IPS-NIHi11 (cell line): ENCODE measurements at places on chromosomes 3 and 15.
A peak's percentile ranks its signal among the peaks of the same experiment; 100 is the strongest.

DNA sequence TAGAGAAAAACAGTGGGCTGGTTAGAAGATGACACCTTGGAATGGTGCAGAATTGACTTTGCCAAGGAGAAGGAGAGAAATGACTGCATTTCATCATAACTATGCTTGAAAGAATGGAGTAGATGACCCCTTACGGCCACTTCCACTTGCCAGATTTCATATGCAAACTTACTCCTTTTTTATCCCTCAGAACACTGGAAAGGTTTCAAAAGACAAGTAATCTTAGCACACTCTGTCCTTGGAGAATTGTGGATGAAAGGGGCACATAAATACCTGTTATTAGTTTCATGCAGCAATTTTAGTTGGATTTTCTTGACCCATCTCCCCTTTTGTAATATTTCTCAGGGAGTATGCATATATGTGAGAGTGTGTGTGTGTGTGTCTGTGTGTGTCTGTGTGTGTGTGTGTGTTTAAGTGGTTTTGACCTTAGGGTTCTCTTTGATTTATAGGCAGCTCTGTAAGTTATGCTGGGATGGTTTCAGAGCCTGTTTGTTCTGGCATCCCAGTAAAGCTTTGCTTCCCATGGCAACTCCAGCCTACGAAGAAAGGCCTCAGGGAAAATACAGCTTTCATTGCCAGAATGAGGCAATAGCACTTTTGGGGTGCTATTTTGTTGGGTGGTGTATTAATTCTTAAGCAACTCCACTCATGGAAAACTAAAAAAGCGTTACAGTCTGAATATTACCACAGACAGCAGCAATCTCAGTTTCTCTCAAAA is 122.2 kb upstream of the TP63 start:
- no peak for DNase-seq

- no peak for DNase-seq
Measured at GRCh38 chr3:120838441-120839091, 69.4 kb upstream of the STXBP5L start.

- no peak for DNase-seq
Measured at GRCh38 chr15:58486564-58486963, 54.8 kb downstream of the LIPC start.

GRCh38 chr15:56454836-56455235 is 10.1 kb downstream of the MNS1 start:
- no peak for DNase-seq

- no peak for DNase-seq
Measured at GRCh38 chr3:70984776-70985482, 598.6 kb downstream of the FOXP1 start.

GRCh38 chr15:49024840-49025239 is 21.4 kb downstream of the SECISBP2L start:
- no peak for DNase-seq

DNA sequence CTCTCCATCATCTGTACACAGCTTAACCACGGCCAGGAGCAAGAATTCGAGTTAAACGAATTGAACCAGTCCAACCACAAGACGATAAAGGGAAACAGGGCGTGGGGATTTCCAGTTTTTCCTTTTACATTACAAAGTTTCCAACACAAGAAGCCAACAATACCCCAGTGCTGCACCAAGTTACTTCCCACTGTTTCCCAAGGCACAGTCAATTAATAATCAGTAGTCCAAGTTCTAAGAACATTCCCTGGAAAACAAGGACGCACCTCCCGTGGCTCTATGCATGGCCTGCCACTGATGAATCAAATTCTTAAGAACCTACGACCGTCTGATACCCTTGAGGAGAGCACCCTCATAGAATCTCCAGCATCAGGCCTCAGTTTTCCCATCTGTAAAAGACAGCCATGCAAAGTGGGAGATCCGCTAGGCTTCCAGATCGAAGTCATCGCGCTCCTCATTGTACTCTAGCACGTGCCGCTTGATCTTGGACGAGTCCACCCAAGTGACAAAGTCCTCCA is 774 bp downstream of the IMP3 start:
- DNase-seq = no peak

DNA sequence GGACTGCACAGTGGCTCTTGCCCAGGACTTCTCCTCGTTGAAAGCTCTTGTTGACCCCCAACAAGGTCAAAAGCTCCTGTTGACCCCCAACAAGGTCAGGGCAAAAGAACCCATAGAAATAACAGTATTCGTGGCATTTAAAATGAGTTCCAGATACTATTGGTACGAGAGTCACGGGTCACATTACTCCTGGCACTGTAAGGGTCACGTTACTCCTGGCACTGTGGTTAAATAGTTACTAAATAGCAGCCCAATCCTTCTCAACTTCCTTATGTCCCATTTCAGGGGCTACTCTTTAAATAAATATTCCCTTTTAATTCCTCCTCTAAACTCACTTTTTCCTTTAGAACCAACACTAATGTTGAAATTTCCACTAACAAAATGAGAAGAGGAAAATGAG is 18.2 kb upstream of the ADCY5 start:
- no peak for DNase-seq

GRCh38 chr3:115082260-115082659 is 64.8 kb downstream of the ZBTB20 start:
- no peak for DNase-seq

DNA sequence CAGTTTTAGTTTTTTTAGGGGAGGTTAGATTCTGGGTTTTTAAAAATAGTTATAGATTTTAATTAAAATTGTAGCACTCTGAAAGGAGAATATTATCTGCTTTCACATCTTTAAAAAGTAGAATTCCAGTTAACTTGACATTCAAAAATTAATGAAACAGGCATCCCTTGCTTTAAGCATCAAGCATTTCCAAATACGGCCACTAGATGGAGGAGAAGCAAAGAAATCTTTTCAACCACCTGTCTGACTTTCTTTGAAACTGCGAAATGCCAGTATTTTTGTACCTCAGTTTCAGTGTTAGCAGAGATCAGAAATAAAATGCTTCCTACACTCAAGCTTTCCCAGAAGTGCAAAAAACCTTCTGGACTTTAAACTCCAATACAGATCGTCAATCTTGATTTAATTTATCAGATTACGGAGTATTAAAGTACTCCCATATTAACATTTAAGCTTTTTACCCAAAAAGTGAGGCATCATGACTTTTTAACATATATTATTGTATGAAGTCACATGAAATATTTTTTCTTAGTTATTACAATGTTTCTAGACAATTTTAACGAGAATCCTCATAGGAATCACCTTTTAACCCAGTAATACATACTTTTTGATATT is 153.3 kb downstream of the P3H2 start:
- peak; percentile 54 for DNase-seq

- no peak for DNase-seq
Measured at GRCh38 chr15:92848852-92849598, 51.1 kb upstream of the CHD2 start.

GRCh38 chr15:70279096-70279495 is 181.4 kb upstream of the TLE3 start:
- DNase-seq = no peak

GRCh38 chr15:73888224-73889041 is 15.1 kb downstream of the TBC1D21 start:
- DNase-seq = no peak

DNA sequence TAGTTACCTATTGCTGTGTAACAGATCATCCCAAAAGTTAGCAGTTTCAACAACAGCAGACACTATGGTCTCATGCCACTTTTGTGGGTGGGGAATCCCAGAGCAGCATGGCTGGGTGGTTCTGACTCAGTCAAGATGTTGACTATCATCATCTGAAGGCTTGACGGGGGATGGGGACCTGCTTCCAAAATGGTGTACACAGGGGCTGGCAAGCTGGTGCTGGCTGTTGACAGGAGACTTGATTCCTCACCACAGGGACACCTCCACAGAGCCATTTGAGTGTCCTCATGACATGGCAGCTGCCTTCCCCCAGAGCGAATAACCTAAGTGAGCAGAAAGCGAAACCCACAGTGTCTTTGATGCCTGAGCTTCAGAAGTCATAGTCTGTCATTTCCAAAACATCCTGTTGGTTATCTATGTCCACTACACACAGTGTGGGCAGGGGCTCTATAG is 19.1 kb downstream of the DNAJB8 start:
- no peak for DNase-seq

DNA sequence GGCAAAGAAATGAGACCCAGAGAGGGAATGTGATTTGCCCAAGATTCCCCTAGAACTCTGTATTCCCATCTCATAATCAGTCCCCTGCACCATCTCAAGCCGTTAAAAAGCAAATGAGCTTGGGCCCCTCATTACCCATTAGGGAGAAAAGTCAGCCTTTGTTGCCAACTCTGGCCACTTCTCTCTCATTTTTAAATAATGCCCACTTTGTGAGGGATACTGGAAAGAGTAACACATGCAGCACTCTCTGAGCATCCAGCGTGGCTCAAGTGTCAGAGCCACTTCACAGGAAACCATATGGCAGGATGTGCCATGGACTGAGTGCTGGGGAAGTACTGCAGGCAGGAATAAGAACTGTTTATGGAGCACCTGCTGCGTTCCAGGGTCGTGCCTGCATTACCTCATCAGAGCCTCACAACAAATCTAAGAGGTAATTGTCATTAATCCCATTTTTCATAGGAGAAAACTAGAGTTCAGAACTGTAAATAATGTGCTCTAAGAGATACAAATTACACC is 49.8 kb upstream of the SLC6A1 start:
- DNase-seq = no peak

- DNase-seq = peak; percentile 34
Measured at GRCh38 chr3:32821686-32822296, 4.0 kb downstream of the TRIM71 start.

DNA sequence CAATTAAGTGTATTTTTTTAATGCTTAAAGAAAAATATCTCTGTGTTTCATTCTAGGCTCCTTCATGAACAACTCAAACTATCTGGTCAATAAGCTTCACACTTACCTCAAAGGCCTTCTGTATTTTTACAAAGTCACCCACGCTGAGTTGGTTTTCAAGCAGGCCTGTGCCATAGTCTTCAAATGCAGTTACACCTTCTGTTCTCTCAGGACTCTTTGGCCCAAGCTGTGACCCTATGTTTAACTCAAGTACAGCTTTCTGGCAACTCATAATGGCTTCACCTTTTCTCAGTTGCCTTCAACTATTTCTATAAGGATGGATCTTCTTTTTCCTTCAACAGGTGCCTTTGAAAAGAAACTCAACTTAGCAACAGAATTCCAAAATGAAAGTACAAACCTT is 587 bp downstream of the WDR49 start:
- DNase-seq = peak; percentile 14

GRCh38 chr3:156230278-156230900 is 110.0 kb downstream of the KCNAB1 start:
- no peak for DNase-seq

GRCh38 chr3:107660306-107660976 is 137.7 kb downstream of the BBX start:
- DNase-seq = no peak

GRCh38 chr15:74042603-74043424 is 39.5 kb downstream of the GOLGA6A start:
- DNase-seq = no peak

- DNase-seq = no peak
Measured at GRCh38 chr15:54812383-54812782, 384.4 kb downstream of the RSL24D1 start.

DNA sequence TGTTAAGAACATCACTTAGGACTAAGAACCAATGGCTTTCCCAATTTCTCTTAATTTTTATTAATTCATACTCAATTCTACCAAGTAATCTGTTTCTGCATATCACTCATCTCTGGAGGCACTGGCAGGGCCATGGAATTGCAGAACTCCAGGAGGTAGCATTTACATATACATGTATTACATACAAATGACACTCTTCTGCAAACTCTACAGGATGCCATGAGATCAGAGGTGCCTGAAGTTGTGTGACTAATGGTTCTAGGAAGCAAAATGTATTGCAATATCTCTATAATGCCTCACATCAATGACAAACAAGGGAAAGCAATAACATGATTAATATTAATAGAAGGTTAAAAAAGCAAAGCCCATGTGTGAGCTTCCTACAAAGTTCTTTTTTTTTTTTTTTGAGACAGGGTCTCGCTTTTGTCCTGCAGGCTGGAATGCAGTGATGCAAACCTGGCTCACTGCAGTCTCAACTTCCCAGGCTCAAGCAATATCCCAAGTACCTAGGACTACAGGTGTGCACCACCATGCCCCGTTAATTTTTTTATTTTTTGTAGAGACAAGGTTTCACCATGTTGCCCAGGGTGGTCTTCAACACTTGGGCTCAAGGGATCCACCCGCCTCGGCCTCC is 33.0 kb downstream of the DENND6A start:
- no peak for DNase-seq

DNA sequence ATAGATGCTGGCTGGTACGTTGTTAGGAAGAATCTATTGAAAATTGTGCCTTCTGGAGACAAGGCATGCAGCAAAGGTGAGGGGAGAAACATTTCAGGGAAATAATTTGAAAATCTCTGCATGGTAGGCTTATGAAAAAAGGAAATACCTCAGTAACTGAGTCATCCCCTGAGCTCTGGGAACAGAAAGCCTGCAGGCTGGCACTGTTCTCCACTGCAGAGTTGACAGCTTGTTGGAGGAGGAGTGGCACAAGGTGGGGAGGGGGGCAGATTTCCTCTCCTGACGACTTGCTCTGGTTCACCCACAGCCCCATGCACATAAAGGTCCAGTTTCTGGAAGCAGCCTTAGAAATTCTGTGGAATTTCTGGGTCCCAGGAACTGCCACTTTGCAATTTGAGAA is 179.4 kb downstream of the ABHD5 start:
- no peak for DNase-seq

DNA sequence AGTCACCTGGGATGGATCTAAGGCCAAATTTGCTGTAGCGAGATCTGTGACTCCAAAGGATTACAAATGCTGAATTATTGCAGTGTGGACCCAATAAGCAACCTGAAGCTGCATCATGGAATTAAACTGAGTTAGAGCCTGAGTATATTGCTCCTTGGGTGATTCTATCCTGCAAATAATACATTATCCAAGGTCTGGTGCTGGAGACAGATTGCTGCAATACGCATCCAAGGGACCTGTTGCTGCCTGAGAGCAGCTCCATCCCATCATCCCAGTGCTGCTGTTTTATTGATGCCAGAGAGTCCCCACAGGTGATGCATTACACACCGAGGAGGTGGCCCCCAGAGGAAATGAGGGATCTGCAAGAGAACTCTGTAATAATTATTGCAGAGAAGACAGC is 31.6 kb upstream of the PCSK6 start:
- no peak for DNase-seq

GRCh38 chr3:184946917-184947316 is 135.0 kb downstream of the VPS8 start:
- no peak for DNase-seq

DNA sequence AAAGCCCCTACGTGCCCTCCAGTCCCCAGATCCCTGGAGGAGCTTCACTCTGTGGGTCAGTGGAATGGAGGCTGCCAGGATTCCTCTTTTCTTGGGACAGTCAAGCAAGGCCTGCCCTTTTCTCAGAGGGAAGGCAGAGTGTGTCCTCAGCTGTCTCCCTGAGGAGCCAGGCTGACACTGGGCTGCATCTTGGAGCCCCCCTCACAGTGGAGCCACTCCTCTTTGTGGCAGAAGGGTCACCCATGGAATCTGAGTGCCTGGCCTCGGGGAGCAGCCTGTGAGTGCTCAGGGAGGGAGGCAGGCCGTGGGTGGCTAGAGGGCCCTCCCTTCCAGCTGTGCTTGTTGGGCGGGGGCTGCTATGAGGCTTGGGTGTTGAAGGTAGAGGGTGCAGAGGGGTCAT is 41.2 kb downstream of the BOC start:
- DNase-seq = no peak
